ENCODE measurements at places on chromosomes 2 and 18.

GRCh38 chr2:230582851-230583283, 129.8 kb upstream of the CAB39 start:
- DNase-seq, result no peak

- DNase-seq, result no peak
Observed at GRCh38 chr2:221454459-221455105, 117.5 kb downstream of the EPHA4 start.

- DNase-seq, result no peak
Observed at GRCh38 chr2:191954451-191954850, 107.6 kb upstream of the CAVIN2 start.

DNA sequence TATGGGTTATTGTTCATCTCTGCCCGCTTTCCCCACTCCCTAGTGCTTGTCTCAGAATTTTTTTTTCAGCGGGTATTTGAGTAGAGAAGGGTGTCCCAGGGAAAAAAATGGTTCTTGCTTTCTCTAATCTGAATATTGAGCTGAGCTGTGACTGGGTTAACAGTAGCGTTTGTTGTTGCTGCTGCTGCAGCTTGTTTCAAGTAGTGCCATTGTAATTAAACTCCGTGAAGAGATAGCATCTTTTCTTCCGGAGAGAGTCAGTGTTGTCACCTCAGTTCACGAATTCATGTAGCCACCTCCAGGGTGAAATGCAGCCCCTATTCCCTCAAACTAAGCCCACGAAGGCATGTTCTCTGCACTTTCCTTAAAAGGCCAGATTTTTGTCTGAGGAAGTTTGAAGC, 1.5 kb upstream of the AAK1 start:
- DNase-seq, result no peak

DNA sequence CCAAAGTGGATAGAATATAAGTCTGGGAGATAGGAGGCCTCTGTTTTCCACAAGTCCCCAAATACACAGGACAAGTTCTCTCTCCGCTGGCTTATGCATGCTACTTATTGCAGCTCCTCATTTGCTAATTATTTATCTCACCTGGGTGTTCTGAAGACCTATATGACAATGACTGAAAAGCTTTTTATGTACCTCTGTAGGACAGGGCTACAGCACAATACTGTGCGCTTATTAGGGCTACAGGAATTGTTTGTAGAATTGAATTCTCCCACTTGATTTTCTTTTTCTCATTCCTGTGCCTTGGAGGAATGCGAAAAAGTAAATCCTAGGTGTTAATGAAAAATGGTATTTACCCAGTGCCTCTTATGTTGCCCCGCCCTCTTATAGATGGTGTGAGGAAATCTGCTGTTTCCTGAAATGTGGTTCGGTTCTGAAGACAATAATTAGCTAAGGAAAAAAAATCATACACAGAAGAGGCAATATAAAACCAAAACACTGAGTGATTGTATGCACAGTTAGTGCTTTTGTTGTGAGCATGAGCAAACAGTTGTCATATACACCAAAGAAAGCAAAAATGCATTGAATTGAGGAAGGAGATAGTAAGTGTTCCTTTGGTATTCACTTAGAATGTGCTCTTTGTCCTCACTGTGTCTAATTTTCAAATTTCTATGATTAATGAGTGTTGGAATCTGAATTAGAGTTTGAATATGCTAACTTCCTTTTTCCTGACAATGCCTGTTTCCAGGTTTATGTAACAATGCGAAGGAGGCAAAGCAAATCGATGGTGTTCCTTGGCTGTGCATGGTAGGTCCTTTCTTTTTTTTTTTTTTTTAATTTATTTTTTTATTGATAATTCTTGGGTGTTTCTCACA, 78.7 kb upstream of the PNPT1 start:
- no peak for DNase-seq

DNA sequence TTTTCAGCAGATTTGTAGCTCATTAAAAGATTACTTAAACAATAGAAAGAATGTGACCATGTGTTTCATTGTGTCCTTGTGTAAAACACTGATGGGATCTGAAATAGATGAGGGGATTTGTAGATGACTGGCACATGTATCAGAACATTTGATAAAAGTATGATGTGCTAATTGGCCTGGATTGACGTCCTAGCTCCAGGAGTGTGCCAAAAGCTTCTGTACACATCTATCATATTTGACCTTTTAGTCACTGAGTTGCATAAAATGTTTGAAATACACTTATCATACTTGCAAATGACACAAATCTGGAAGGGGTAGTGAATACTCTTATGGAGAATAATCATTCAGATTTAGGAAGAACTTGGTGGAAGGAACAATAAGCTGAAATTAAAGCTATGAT, 778.5 kb downstream of the ERBB4 start:
- no peak for DNase-seq

GRCh38 chr2:69514406-69514805, 77.2 kb upstream of the NFU1 start:
- no peak for DNase-seq

- DNase-seq, result no peak
Observed at GRCh38 chr18:24274837-24275236, 122.8 kb downstream of the OSBPL1A start.

- peak; percentile 62 for DNase-seq
Observed at GRCh38 chr18:3060667-3061580, 48.0 kb upstream of the LPIN2 start.

GRCh38 chr18:44811572-44812125, 131.0 kb downstream of the SETBP1 start:
- no peak for DNase-seq

- no peak for DNase-seq
Observed at GRCh38 chr2:189000221-189000620, 26.0 kb downstream of the COL3A1 start.

DNA sequence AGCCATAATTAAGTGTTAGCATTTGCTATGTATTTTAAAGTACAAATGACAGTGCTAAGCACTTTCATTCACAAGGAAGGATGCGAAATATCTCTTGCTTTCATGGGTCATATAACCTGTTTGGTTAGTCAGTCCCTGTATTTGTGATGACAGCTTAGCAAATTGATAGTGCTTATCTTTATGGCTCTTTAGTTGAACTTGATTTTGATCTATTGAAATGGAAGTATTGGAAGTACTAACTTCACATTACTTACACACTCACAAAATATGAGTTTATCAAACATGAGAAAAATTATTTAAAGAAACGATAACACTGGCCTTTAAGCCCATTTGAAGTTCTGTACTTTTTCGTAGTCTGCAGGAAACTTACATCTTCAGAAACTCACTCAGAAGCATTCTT, 97.4 kb upstream of the NEUROD1 start:
- no peak for DNase-seq

GRCh38 chr2:98438190-98439133, 6.2 kb upstream of the INPP4A start:
- DNase-seq, result no peak

DNA sequence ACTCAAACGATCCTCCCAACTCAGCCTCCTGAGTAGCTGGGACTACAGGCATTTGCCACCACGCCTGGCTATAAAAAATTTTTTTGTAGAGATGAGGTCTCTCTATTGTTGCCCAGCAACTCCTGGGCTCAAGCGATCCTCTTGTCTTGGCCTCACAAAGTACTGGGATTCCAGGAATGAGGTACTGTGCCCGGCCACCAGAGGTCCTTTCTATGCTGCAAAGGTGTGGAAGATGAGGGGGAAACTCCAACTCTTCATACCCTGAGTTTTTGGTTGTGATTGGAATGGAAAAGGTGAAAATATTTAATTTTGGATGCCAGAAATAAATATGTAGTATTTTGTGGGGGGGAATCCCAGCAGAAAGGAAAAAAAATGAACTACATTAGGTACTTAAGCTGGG, 36.0 kb downstream of the MRPL33 start:
- DNase-seq, result no peak

- no peak for DNase-seq
Observed at GRCh38 chr2:69776886-69777785, 35.2 kb downstream of the ANXA4 start.

DNA sequence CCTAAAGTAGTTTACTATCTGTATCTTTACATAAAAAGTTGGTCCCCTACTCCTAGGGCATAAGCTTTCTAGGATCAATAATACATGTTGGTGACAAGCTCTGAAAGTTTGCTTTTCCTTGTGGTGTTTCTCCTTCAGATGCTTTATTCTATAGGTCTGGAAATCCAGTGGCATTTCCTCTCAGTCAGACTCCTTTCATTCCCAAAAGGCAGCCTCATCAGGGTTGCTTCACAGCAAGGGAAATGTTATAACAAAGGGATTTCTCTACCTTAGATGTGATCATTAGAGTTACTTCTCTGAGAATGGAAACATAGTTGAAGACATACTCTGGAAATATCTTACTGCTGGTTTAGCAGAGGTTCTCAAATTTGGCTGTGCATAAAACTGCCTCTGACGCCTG, 1072.4 kb upstream of the ZEB2 start:
- no peak for DNase-seq
